ENCODE measurements at places on chromosomes 2 and 18.

DNA sequence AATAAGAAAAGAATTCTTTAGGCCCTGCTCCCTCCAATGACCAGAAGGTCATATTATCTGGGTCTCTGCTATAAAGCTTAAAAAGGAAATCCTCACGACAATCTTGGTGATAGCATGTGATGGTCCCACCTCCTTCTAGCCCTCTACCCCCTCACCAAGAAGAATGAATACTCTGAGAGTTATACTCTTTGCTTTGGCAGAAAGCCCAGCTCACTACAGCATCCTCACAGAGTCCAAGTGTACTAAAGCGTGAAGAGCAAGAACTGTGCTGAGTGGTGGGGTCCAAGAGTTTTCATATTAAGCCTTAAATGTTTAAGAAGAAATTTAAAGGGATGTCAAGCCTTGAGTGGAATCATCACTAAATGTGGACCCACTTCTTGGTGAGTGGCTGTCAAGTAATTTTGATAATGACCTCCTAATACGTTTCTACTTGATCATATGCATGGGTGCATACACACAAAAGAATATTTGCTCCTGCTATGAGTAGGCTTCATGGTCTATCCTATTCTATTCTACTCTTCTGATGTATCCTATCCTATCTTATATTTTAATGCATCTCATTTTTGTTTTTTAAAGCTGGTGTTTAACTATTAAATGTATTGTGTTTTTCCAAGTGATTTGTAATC is 16.5 kb upstream of the SERPINB7 start:
- DNase-seq: no peak

DNA sequence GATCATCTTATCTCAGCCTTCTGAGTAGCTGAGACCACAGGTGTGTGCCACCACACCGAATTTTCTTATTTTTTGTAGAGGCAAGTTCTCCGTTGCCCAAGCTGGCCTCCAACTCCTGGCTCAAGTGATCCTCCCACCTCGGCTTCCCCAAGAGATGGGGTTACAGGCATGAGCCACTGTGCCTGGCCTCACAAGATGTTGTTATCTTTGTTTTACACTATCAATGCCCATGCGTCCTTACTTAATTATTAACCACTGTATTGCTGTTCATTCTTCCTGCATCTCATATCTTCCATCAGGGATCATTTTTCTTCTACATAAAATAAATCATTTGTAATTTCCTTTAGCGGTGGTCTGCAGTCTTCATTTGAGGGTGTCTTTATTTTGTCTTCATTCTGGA is 181.9 kb downstream of the TGIF1 start:
- DNase-seq: no peak

GRCh38 chr18:3898861-3899613 is 449.1 kb downstream of the TGIF1 start:
- DNase-seq: no peak

- no peak for DNase-seq
These were observed 32.1 kb upstream of the ZNF638 start for GRCh38 chr2:71299507-71299906.

DNA sequence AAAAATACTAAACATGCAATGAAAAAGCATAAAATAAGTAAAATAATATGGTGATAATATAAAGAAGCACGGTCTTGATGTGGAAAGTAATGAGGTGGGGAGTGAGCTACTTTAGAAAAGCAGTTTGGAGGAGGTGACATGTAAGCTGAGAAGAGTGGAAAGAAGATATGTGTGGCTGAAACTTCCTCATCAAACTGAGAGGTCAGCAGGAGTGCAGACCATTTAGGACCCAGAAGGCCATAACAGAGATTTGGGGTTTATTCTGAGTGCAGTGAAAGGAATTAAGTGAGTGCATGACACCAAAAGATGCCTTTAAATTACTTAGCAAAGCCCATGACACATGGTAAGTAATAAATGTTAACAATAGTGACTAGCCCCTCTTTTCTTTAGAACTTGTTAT is 24.4 kb upstream of the TMEM182 start:
- no peak for DNase-seq
